Amniotic stem cell (primary cell): ENCODE measurements at places on chromosomes 11 and 22.

GRCh38 chr11:15108592-15109130, 6.1 kb upstream of the INSC start:
- DNase-seq, result no peak

- DNase-seq, result no peak
Measured at GRCh38 chr22:36988075-36988832, 31.0 kb downstream of the TST start.

DNA sequence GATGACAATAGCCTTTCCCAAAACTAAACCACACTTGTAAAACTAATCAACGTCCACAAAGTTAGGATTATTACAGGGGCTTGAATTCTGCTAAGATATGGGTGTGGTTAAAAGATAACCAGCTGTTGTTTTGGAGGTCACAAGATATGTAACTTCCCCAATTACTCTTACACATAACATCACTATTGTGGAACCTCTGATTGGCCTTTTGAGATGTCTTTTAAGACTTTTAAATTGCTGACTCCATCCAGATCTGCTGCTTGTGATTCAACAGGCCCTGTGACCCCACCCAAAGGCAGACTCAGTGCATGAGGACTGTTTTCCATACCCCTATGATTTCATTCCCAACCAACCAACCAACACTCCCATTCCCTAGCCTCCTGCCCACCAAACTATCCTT, 893.9 kb downstream of the OPCML start:
- DNase-seq, result no peak

DNA sequence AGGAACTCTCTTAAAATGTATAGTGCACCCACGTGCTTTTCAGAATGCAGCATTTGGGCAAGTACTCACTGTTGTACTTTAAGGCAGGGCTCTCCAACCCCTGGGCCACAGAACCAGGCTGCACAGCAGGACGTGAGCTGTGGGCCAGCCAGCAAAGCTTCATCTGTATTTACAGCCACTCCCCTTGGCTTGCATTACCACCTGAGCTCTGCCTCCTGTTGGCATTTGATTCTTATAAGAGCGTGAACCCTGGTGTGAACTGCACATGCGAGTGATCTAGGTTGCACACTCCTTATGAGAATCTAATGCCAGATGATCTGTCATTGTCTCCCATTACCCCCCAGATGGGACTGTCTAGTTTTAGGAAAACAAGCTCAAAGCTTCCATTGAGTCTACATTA, 3.0 kb downstream of the C11orf58 start:
- DNase-seq, result no peak

DNA sequence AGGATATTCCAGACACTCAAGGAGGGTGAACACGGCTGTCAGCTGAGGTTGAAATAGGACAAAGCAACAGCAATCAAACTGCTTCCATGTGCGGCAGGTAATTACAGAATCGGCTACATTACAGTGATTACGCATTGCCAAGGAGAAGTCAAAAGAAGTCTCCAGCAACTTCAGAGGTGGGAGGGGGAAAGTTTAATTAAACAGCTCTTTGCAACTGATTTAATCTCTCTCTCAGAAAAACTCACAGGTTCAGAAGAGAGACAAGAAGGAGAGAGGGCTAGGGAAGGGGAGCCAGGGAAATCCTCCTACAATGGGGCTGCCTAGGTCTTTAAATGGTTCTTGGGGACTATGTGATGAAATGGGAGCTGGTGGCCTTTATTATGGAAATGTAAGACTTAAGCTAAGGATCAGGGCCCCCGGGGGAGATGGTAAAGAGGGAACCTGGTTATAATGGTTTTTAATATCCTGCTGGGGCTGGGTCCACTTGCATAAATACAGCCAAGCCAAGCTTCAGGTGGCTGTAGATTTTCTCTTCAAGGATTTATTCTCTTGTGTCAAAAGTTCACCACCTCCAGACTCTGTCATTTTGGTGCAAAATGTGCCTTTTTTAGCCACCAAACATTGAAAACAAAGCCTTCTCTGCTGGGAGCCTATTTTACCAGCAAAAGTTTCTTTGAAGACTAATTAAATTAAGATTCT, 354.7 kb upstream of the NARS2 start:
- no peak for DNase-seq

- no peak for DNase-seq
Measured at GRCh38 chr22:17116572-17117330, 4.4 kb downstream of the TMEM121B start.
